Upper lobe of left lung (tissue), 6 donors: ENCODE measurements at places on chromosomes 7 and 10.

GRCh38 chr7:69430384-69431021 is 167.8 kb upstream of the AUTS2 start:
- DNase-seq: no peak

DNA sequence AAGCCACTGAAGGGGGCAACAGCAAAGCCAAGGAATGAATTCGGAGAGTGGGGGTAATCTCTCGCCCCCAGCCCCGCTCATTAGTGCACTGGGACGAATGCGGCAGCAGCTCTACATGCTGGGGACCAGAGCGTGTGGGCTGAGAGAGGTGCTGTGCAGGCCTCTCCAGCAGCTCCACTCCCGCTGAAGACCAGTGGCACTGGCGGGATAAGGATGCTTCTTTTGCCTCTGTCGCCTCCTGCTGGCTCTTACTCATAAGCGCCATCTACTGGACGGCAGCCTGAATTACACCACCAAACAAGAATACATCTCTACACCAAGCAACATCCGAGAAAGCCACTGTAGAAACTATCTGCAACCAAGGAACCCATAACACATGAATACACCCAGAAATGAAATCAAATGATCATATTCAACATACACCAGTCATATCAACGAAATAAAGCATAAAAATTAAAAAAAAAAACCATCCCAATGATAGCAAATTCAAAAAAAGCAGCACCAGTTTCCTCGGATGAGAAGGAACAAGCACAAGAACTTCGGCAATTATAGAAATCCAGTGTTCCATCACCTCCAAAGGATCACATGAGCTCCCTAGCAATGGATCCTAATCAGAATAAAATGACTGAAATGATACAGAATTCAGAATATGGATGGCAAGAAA is 79.0 kb upstream of the TMEM168 start:
- peak; percentile 12 for DNase-seq

GRCh38 chr7:50544992-50545391 is 20.2 kb downstream of the DDC start:
- DNase-seq: no peak

DNA sequence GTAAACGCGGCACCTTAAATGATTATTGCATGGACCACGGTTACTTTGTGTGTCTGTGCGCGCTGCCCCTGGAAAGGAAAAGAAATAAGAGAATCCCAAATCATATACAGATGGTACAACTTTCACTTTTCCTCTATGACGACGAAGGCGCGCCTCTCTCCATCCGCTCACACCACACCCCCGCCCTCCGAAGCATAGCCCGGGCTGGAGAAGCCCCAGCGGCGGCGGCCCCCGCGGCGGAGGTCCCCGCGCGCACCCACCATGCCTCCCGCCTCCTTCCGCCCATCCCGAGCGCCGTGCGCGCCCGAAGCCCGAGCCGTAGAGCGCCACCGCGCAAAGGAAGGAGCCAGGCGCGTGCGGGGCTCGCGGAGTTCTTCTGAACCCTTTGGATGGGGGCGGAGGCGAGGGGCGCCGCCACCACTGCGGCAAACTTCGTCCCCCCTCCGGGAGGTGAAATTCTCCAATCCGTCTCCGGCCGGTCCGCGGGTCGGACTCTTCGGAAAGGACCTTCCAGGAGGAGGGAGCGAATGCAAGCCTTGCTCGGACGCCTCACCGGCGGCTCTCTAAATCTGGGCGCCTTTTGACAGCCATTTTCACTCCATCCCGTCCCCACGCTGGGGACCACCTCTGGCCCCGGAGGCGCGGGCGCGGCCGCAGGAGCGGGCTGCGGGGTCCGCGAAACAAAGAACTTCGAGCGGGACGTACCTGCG is 588 bp downstream of the GLI3 start:
- peak; percentile 49 for DNase-seq
